ENCODE measurements at places on chromosomes 11 and 22.

- no peak for DNase-seq
These were observed 83.0 kb downstream of the PPP6R3 start for GRCh38 chr11:68543594-68543993.

DNA sequence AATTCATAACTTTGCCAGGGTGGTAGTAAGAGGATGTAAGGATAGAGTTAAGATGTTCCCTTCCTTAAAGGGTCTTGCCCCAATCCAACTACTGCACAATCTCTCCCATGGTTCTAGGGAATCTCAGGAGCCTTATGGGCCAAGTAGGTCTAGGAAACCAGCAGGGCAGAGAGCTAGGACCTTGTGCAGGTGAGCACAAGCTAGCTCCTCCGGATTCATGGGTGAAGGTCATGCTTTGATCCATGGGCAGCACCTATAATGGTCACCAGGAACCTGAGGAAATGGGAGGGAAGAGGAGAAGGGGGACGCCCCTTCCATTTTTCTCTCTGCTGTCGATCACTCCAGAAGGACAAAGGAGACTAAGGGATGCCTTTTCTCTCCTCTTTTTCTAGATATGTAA, 16.8 kb downstream of the KCNJ11 start:
- no peak for DNase-seq

GRCh38 chr22:50114221-50115021, 24.6 kb downstream of the MOV10L1 start:
- DNase-seq = no peak

DNA sequence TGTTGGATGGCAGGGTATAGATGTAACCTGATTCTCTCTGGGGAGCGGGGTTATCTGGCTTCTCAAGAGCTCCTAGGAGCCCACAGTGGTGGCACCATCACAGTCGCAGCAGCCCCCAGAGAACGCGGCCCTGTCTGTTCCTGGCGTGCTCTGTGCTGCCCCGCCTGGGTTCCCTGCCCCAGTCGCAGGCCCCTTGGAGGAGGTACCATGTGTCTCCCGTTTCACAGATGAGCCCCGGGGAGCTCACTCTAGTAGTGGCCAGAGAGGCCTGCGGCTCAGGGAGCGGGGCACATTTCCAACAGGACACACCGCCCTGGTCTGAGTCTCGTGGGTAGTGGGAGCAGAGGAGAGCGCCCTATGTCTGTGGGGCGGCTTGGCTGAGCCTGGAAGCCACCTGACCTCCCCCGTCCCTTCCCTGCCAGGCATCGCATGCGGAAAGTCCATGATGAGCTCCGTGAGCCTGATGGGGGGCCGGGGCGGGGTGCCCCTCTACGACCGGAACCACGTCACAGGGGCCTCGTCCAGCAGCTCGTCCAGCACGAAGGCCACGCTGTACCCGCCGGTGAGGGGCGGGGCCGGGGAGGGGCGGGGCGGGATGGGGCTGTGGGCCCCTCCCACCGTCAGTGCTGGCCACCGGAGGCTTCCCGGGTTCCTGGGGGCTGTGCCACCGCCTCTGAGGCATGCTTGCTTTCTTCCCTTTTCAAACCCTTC, 21.0 kb upstream of the PPP6R3 start:
- DNase-seq = no peak

DNA sequence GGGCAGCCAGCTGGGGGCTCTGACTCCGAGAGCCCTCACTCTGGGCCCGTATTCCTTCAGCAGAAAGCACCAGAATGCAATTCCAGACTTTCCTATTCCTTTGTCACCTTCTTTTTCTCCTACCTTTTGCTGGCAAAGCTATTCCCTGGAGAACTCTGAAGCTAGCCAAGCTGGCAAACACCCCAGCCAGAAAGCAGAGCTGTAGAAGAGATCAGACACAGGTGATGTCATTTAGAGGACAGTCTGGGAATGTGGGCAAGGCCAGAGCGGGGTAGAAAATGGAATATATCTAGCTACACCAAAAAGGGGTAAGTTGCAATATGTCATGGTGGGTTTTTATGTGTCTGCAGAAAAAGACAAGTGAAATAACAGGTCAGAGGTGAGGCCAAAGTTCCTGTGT, 205.1 kb downstream of the NXPE2 start:
- DNase-seq = no peak

DNA sequence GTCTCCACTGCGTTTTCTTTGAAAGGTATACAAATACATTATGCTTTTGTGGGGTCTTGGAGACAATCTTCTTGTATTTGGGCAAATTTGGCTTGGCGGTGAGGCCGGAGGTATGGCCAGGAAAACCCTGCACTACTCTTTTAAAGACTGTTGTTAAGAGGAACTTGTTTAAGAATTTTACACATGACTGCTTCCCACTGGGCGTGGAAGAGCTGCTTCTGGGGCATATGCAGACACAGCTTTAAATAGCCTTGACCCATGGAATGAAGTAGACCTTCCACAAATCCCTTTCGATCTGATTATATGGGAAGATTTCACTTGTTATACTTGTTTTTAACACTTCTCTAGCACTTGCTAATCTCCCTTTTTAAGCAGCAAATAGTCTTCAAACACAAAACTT, 453.6 kb downstream of the MN1 start:
- no peak for DNase-seq

DNA sequence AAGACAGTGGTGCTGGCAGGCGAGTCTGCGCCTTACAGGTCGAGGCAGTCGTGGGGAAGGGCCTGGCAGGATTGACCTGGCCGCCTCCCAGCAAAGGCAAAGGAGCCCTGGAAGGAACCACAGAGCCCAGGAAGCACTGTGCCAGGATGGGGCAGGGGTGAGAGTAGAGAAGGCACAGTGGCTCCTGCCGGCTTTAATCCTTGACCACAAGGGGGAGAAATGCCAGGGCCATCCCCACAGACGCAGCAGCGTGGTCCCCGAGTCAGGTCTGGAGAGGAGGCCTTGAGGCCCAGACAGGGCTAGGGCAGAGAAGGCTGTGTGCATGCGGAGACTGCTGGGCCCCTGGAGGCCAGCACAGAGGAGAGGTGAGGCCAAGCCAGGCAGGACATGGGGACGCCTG, 9.9 kb upstream of the NDUFS8 start:
- no peak for DNase-seq

- no peak for DNase-seq
These were observed 20.0 kb upstream of the COMT start for GRCh38 chr22:19921544-19922081.

- DNase-seq = no peak
These were observed 403.1 kb upstream of the CCDC90B start for GRCh38 chr11:83689144-83689780.

GRCh38 chr11:128783513-128783912, 83.6 kb downstream of the KCNJ1 start:
- no peak for DNase-seq

DNA sequence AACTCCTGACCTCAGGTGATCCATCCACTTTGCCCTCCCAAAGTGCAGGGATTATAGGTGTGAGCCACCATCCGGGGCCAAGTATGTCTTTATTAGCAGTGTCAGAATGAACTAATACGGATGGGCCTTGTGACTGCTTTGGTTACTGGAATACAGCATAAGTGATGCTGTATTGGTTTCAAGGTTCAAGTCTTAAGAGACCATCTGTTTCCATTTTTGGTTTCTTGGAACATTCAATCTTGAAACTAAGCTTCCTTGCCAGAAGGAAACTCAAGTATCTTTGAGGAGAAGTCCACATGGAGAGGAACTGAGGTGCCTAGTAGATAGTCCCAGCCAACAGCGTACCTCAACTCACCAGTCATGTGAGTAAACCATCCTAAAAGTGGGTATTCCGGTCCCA, 58.8 kb downstream of the APOL3 start:
- no peak for DNase-seq

DNA sequence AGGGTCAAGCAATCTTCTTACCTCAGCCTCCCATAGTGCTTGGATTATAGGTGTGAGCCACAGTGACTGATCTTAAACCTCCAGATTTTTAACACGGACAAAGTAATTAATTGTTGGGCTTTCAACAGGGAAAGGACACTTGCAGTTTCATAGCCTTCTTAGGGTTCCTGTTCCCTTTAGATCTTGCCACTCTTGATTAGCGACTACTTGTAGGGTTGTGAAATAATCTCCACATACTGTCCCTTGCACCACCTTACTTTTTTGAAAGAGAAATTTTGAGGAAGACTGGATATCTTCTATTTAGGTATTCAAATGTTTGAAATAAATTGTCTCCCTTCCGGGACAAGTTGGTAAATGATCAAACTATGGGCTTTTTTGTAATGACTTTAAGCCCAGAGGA, 7.6 kb downstream of the MS4A4E start:
- no peak for DNase-seq

- peak; percentile 28 for DNase-seq
These were observed 34.1 kb downstream of the LIF start for GRCh38 chr22:30212363-30212995.

- no peak for DNase-seq
These were observed 143.9 kb downstream of the INSC start for GRCh38 chr11:15258433-15259165.

DNA sequence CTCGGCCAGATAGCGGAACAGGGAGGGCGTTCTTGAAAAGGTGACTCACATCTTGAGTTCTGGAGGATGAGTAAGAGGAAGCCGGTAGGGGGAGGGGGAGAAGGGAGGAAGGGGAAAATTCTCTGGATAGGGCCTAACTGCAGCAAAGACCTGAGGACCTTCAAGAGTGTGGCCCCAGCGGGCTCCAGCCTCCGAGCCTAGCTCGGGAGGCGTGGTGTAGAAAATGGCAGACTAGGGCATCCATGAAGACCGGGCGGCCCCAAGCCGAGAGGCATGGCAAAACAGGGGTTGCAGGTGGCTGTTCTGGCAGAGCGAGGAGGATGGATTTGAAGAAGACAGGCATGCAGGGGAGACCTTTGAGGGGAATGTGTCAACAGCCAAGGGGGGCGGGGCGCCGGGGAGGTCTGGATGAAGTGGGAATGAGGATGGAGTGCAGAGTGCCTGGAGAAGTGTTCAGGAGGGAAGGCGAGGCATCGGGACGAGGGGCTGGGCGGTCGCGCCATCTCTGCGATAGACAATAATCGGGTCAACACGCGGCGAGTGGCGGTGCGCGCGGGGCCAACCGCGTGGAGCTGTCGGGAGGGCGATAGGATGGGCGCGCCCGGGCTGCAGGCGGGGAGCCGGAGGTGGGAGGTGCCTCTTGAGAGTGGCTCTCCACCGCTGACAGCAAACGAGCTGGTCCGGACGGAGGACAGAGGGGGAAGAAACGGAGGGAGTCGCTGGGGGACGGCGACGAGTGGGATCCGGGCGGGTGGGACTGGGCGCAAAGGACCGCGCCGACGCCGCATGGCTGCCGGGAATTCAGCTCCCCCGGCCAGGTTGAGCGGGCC, 40.0 kb upstream of the CREB3L1 start:
- DNase-seq = peak; percentile 83

GRCh38 chr22:24938741-24939341, 7.7 kb downstream of the LHFPL7 start:
- peak; percentile 55 for DNase-seq
